ENCODE measurements at places on chromosomes 3 and 15.

GRCh38 chr15:70704731-70705130 is 58.6 kb downstream of the UACA start:
- no peak for DNase-seq

DNA sequence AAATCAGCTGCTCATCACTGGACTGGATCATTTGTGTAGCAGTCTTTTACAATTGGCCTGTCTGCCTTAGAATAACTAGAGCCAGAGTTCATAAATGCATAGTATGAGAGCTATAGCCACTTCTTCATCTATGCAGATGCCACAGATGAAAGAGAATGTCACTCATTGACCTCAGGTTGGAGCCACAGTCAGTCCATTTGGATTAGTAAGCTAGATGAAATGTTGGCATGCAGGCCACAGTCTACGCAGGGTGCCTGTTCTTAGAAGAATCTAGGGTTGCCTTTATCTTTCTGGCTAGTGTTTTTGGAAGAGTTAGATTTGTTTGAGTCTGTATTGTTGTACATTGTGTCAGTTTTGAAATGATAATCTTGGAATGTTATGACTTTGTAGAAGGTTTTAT is 25.4 kb upstream of the EDEM1 start:
- DNase-seq: no peak

DNA sequence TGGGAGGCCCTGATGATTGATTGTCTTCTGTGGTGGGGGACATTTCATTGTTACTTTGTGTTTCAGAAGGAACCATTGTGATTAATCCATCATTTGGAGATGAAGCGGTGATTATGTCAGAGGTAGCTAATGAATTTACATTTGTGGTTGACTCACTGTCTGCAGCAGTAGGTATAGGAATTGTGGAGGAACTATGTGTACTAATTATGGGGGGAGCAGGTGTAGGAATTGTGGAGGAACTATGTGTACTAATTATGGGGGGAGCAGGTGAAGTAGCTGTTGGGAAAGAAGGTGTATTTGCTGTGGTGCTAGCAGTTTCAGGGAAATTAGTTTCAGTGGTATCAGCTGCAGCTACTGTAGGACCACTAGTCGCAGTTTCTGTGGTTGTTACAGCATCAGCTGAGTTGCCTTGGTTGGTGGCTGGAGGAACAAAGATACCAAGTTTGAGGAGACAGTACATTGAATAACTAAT is 6.9 kb downstream of the MUC13 start:
- no peak for DNase-seq

DNA sequence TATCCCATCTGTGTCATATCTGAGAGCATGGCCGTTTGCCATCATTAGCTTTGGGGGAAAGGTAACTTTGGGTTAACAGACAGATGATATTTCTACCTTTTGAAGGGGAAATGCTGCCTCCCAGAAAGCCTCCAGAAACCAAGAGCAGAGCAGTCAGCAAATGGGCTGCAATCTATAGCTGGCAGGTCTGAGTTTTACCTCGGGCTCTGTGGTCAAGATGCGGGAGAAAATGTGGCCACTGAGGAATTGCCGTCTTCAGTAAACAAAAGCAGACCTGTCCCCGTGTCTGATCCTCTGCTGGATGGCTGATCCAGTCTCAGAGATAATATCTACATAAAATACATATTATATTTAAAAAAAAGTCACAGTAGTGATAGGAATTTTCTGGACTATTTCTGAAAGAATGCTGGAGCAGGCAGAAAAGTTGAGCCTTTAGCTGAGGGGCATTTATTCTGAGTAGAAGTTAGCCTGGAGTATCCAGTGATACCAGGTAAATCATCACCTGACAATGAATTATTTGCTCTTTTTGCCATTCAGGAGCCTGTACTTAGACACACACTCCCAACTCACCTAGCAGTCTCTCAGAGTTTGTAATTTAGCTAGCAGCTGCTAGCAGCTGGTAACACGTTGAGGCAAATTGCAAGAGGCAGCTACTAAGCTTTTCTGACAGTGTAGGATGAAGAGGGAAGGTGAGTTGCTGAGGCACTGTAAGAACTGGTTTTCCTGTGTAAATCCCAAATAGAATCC is 285.3 kb upstream of the RARB start:
- DNase-seq: no peak

DNA sequence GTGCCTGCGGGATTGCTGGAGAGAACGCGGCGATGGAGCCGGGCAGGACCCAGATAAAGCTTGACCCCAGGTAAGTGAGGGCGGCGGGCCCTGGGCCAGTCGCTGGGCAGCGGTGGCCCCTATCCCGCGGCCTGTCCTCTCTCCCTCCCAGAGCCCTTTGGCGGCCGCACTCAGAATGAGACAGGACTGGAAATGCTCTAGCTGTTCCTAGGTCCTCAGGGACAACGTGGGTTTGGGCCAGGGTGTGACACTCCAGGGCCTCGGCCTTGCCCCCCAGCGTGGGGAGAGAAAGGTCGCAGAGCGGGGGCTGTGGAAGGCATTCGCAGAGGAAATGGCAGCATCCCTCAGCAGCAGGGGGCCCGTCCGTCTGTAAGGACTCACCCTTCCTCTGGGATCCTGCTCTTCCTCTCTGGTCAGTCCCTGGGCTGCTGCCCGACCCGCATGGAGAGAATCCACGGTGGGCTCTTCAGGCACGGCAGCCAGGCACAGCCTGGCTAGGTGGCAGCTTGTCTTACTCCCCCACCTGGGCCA is 412 bp downstream of the SLC51A start:
- DNase-seq: no peak

DNA sequence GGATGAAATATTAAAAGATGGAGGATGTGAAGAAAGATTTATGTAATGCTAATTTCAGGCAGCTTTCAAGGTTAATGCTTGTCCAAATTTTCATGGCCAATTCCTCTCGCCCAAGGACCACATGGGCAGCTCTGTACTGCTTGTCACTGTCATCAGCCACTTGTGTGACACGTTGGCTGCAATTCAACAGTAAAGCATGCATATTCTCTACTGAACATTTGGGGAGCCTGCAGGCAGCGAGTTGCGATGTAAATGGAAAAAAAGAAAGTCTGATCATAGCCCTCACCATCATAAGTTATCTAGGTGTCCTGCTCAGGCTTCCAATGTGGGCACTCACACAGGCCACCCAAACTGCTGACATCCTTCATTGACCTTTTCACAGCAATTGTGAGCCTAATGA is 1026.8 kb upstream of the NR2F2 start:
- DNase-seq: no peak

GRCh38 chr3:12758025-12758781 is 856 bp downstream of the TMEM40 start:
- DNase-seq: no peak

- DNase-seq: no peak
These were observed 43.7 kb downstream of the MYZAP start for GRCh38 chr15:57635300-57635909.

GRCh38 chr15:74815121-74815934 is 2.7 kb downstream of the LMAN1L start:
- no peak for DNase-seq

GRCh38 chr3:139074565-139075115 is 29.9 kb upstream of the PRR23C start:
- no peak for DNase-seq

- DNase-seq: no peak
These were observed 221.0 kb downstream of the SHQ1 start for GRCh38 chr3:72627271-72627670.

DNA sequence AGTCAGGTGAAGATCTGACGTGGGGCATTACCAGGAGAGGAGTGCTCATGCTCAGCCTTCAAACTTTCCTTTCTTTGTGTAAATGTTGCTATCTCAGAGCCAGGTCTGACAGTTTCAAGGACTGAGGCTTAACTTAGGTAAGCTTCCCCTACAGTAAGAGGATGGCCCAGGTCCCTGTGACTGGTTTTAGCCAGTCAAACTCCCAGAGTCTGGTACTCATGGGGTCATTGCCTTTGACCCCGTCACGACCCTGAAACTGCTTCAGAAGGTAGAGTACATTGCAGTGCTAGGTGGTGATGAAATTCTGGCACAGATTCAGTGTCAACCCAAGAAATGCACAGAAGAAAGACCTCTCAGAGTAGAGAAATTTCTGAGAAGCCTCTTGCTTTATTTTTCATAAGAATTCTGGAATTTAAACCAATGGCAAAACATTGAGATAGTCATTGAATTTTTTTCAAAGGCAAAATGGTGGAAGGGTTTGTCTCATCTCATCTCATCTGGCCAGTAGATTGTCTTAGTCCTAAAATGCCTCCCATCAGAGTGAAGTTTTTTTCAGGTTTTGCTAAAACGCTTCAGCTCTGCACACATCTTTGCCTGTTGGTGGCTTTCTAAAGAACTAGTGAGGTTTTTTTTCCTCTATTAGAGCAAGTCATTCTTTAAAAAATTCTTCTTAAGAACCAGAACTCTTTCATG is 23.1 kb downstream of the ZBTB38 start:
- peak; percentile 52 for DNase-seq

DNA sequence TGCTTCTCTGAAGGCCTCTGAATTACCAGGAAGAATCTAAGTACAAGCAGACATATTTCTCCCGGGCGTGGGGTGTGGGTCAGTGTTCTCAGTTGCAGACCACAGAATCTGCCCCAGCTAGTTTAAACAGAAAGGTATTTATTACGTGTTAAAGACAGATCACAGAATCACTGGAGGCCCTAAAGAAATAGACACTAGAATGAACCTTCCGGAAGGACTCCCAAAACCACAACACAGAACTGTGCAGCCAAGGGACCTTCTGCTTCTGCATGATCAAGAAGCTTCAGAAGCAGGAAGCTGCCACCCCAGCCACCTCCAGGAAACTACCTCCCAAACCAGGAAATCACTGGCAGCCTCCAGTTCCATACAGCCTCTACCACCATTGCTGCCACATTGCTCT is 32.7 kb upstream of the ZFAND6 start:
- DNase-seq: peak; percentile 65

DNA sequence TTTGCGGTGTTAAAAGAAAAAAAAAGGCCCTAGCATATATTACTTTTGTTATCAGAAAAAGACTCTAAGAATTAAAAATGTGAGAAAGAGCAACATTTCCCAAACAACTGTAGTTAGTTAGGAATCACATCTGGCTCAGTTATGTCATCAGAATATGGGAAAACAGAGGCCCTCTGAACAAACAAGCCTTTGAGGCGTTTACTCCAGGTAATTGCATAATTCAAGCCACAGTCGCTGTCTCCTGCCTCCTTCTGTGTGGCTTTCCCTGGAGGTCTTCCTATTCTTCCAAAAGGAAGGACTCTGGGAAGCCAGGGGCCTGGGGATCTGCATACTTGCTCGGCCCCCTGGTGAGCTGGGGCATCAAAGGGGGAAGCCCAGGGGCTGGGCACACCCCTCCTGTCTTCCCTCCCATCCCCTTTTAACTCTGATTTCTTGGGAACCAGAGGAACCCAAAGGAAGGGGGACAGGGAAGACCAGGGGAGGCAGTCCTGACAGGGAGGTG is 3.7 kb upstream of the FAM107A start:
- DNase-seq: no peak

DNA sequence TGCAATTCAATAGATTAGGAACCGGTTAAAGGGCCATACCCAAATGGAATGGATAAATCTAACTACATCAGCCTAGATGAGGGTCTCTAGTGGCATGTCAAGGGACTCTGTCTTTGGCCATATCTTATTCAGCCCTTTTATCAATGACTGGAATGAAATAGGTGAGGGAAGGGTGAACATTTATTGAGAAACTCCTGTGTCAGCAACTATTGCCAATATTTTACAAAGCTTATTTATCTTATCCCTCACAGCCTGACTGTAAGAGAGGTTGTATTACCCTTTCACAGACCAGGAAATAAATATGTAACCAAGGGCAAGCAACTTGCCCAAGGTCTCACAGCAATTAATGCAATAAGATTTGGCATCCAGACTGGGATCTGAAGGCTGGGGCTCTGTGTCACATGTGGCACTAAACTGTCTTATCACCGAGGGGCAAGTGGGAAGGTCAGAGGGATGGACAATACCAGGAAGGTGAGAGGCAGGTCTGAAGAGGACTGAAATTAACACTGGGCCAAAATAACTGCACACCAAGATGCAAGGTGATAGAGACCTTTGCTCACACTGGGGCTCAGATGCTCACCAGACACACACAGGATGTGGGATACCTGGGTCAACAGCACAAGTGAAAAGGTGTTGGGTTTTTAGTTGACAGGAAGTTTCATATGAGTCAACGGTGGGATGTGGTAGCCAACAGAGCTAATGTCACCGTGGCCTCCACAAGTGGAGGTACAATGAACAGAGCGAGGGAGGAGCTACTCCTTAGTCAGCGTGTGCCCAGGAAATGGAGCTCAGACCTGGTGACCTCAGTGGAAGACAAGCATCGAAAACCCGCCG is 261.3 kb downstream of the RPLP1 start:
- DNase-seq: peak; percentile 94

GRCh38 chr3:46721009-46721408 is 3.3 kb upstream of the PRSS50 start:
- DNase-seq: no peak

DNA sequence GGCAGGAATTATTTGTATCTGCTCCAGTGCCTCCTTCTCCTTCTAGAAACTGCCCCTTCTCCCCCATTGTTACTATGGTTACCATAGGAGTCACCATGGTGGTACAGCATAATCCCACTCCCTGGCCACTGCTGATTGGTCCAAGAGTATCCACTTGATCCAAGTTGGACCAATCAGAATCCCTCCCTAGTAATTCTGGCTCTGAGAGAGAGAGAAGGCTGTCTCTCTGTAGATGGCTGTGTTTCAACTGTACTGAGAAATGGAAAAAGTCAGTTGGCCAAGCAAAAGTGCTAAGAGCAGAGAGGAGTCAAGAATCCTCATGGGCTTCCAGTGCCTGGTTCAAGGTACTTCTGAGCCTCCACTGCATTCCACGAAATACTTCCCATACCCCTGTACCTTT is 120.6 kb upstream of the SPATA12 start:
- no peak for DNase-seq
